ENCODE measurements at places on chromosomes 4 and X.

- DNase-seq, result no peak
Observed at GRCh38 chr4:5118091-5118786, 67.0 kb downstream of the STK32B start.

- no peak for DNase-seq
Observed at GRCh38 chr4:151313306-151314009, 11.9 kb downstream of the SH3D19 start.

DNA sequence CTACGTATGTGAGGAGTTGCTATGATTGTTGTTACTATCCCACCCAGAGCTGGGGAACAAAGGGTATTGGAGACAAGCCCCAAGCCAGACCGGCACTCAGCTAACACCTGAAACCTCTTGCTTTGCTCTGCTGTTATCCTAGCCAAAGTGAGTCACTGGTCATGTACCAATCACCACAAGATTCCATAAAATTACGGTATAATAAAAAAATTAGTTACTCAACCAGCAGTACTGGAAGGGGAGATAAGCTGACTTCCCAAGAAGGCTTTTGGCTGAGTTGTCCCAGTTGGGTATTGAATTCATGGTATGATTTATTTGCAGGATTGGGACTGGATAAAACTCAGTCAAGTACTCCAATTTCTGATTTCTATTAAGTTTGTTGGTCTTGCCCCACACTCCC lies 5.3 kb downstream of the EDA2R start:
- DNase-seq, result no peak

- no peak for DNase-seq
Observed at GRCh38 chr4:156799121-156799589, 172.4 kb downstream of the PDGFC start.

DNA sequence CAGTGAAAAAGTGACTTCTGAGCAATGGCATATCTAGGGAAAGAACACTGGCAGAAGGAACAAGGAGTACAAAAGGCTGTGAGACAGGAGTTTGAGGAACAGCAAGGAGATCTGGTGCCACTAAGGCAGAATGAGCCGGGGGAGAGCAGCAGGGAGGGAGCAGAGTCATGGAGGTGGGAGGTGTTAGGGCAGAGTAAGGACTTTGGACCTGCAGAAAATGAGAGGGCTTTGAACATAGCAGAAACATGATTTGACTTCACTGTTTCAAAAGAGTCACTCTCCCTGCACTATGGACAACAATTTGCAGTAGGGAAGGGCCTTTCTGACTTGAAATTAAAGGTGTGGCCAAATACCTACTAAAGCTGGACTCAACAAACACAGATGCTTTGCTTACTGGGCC lies 356.2 kb downstream of the ADGRL3 start:
- no peak for DNase-seq

- DNase-seq, result no peak
Observed at GRCh38 chr4:78528327-78528726, 23.2 kb upstream of the ANXA3 start.

DNA sequence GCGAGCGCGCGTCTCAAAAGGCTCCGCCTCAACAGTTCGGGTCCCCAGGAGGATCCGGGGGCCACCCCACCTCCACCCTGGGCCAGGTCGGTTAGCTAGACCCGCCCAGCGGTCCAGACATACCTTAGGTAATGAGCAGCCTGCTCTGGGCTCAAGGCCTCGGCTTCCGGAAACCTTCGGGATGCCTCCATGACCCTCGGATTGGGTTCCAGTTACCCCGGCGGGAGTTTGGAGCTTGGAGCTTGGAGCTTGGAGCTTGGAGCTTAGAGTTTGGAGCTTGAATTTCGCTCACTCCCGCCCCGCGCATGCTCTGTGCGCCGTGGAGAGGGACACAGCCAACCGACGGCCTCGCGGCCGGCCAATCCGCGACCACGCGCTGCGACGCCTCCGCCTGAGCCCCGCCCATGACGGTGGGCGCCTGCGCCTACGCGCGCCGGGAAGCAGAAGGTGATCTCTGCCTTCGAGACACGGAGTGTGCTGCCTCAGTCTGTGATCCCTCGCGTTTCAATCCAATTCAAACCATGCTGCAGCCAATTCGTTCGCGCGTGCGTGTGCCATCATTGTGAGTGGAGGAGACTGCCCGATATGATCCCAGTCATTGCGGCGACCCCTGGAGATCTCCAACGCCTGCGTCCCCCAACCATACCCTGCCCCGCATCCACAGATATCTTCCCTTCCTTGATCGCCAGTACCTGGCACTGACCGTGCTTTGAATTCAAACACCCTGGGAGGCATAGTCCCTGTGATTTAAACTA lies at the start of gene ERCC6L:
TSS of gene ERCC6L (minus strand) at position 307 of the 755 bp plus-strand sequence. CDS start at position 191, 116 bp downstream.
- peak; percentile 64 for DNase-seq

- no peak for DNase-seq
Observed at GRCh38 chr4:71209161-71209560, 129.7 kb upstream of the SLC4A4 start.

DNA sequence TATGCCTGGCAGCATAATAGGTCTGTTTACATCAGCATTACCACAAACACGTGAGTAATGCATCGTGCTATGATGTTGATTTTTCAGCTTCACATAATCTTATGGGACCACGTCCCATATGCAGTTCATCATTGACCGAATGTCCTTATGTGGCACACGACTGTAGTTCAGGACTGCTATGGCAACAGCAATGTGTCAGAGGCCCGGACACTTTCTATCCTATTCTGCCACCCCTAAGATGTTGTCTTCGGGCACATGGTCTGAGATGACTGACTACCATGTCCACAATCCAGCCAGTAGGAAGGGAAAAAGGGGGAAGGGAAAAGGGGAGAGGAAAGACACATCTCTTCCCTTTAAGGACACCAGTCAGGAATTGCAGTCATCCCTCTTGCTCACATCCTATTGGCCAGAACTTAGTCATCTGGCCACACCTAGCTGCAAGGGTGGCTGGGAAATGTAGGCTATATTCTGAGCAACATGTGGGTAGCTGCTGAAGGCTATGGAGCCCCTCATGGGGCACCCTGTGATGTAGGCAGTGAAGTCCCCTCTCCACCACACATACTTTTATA lies 196.0 kb upstream of the RBPJ start:
- no peak for DNase-seq

DNA sequence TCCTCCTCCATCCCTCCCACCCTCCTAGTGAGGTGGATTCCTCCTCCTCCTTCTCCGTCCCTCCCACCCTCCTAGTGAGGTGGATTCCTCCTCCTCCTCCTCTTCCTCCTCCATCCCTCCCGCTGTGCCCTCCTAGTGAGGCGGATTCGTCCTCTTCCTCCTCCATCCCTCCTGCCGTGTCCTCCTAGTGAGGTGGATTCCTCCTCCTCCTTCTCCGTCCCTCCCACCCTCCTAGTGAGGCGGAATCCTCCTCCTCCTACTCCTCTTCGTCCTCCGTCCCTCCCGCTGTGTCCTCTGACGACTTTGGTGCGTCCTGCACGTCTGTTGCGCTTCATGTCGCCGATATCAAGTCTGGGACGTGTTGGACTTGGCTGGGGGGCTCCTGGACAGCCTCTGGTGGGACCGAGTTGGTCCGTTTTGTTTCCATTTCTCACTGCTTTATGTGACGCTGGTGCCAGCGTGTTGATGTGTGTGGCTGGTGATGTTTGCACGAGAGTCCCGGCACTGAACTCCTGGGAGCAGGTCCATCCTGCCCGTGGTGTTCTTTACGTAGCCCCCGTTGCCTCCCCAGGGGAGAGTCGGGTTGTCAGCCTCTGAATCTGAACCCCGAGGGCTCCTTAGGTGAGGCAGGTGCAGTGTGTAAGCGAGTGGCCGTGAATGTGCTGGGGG lies 5.4 kb downstream of the AKAP17A start:
- no peak for DNase-seq

DNA sequence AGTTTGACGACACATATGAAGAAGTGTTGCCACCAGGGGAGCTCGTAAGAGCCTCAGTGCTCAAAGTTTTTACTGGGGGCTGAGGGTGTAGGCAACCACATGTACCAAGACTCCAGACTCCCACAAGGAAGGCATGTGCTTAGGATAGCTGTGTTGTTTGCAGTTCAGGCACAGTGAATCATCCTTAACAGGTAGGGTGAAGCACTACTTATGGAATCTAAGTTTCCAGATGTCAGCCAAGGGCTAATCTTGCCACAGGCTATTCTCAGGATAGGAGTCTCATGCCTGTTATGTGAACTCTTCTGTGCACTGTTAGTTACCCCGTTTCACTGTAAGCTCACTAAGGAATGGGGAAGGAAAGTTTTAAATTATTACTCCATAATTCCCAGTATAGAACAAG lies 202.6 kb downstream of the TMA16 start:
- DNase-seq, result no peak

GRCh38 chr4:161919442-161920220 lies 244.2 kb downstream of the FSTL5 start:
- DNase-seq, result no peak

DNA sequence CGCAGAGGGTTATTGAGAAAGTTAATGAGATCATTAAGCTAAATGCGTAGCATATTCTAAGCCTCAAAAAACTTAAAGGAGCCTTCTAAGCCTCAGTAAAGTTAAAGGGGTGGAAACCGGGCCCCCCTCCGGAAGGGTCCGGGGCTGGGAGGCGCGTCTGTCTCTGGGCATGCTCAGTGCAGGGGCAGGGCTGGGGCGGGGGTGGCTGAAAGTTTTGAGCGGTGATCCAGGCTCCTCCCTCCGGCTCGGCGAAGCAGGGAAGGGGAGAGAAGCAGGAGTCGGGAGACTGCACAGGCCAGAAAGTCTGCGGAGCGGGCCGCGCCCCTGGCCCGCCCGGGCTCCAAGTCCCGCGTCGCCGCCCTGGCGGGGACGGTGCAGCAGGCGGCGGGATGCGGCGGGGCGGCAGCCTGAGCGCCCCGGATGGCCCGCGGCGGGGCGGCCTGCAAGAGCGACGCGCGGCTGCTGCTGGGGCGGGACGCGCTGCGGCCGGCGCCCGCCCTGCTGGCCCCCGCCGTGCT lies at the start of gene EVC:
TSS of gene EVC (plus strand) at position 241 of the 518 bp plus-strand sequence. CDS start at position 421, 180 bp downstream.
- peak; percentile 42 for DNase-seq

DNA sequence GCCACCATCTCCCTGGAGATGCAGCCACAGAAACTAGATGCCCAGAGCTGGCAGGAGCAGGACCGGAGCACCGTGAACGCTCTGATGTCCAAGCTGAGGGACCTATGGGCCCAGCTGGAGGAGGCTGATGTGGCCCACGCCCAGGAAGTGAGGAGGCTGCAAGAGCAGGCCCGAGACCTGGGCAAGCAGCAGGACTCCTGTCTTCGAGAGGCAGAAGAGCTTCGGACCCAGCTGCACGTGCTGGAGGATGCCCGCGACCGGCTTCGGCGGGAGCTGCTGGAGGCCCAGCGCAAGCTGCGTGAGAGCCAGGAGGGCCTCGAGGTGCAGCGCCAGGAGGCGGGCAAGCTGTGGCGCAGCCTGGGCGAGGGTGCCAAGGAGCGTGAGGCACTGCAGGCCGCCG lies 14.2 kb downstream of the SMIM10L2A start:
- no peak for DNase-seq

DNA sequence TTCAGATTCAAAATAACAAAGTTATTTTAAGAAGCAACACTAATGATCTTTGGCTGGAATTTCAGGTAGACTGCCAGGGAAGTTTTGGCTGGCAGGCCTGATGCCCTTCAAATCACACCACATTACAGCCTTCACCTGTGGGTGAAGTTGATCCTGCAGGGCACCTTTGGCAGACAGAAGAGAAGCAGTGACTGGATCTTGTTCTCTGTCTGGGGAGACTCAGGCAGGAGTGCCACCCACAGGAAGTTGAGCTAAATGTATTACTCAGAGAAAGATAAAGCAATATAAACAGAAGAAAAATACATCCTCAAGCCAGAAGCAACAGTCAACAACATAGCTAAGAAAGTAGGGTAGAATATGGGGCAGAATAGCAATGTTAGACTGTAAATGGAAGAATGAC lies 12.8 kb upstream of the CFAP299 start:
- DNase-seq, result no peak

GRCh38 chrX:135003876-135004623 lies 13.3 kb downstream of the SMIM10 start:
- peak; percentile 71 for DNase-seq

DNA sequence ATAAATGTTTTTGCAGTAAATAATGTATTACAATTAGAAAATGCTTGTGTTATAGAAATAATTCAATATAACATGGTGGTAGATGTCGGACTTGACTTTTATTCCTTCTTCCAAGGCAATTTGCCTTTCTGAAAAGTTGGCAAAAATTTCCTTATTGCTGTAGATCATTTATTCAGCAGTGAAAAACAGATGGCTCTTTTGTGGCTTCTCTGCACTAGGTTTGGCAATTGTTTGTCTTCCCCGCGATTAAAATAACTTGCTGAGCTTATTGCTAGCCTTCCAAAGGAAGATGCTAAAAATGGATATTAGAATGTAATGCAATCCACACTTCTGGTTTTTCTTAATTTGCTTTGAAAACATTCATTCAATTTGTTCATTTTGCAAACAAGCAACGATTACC lies 1977.9 kb upstream of the ADGRL3 start:
- DNase-seq, result no peak

GRCh38 chr4:48259748-48260147 lies 9.9 kb downstream of the TEC start:
- DNase-seq, result no peak

- no peak for DNase-seq
Observed at GRCh38 chr4:89166971-89167475, 55.7 kb downstream of the TIGD2 start.

- DNase-seq, result no peak
Observed at GRCh38 chrX:16804923-16805464, 18.7 kb downstream of the TXLNG start.

- no peak for DNase-seq
Observed at GRCh38 chr4:87093443-87094123, 126.8 kb downstream of the KLHL8 start.

- DNase-seq, result no peak
Observed at GRCh38 chrX:96689991-96690390, 5.3 kb downstream of the DIAPH2 start.

GRCh38 chr4:155908187-155909139 lies 5.0 kb downstream of the TDO2 start:
- DNase-seq, result no peak

GRCh38 chrX:129908636-129909035 lies 2.7 kb downstream of the UTP14A start:
- DNase-seq, result no peak

GRCh38 chr4:153345012-153345981 lies 809 bp downstream of the MND1 start:
- peak; percentile 61 for DNase-seq

GRCh38 chr4:139774759-139775487 lies 109.3 kb downstream of the MGST2 start:
- DNase-seq, result no peak

- no peak for DNase-seq
Observed at GRCh38 chrX:18448416-18448815, 23.0 kb downstream of the CDKL5 start.
